Fibroblast of skin of scalp (primary cell): ENCODE measurements at places on chromosomes 5 and 9.

GRCh38 chr9:37486616-37487548 is 1.1 kb downstream of the POLR1E start:
- peak; percentile 86 for DNase-seq

DNA sequence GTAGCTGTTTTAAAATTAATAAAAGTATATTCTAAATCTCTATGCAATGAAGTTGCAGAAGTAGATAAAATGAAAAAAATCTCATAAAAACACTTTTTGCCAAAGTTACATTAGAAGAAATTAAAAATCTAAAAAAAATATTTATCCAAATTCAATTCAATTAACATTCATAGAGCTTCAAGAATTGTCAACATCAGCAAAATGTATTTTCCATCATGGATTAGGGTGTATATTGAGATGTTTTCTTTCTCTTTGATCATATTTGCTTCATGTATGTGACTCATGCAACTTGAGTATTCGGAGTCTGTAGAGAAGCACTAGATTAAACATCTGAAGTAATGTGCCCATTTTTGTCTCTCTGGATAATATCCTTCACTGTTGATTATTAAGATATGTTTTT is 415.3 kb upstream of the FAM174A start:
- no peak for DNase-seq

- peak; percentile 47 for DNase-seq
These were observed 33.3 kb upstream of the SLCO6A1 start for GRCh38 chr5:102532123-102532522.

DNA sequence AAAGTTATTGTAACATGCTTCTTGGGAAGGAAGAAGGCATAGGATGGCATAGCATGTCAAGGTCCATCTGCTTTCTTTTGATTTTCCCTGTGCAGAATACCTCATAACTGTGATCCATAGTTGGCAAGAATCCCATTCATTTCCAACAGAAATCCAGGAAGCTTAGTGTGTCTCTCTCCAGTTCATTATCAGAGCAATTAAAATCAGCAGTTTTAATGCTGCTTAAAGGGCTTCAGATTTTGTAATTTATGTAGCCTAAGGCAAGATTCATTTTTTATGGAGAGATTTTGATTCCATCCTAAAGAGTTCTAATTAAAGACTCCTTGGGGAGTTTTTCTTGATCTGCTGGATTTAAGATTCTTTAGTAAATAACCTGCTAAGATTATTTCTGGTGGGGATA is 560.1 kb downstream of the PDE4D start:
- DNase-seq: no peak

- DNase-seq: peak; percentile 75
These were observed 352.9 kb downstream of the DNAH5 start for GRCh38 chr5:13591621-13592020.

DNA sequence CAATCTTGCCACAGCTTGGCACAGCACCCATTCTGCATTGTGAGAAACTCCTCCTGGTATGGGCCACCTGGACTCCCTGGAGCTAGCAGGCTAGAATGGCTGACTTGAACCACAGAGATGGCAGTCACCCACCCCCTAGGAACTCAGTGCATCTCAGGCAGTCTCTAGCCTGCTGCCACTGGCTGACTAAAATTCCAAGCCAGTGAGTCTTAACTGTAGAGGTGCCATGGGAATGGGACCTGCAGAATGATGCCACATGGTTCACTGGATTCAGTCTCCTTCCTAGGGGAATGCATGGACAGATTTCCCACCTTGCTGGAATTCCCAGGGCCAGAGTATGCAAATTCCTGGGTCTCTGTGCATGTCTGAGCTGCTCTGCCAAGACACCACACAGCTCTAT is 382.9 kb downstream of the MAN2A1 start:
- no peak for DNase-seq

DNA sequence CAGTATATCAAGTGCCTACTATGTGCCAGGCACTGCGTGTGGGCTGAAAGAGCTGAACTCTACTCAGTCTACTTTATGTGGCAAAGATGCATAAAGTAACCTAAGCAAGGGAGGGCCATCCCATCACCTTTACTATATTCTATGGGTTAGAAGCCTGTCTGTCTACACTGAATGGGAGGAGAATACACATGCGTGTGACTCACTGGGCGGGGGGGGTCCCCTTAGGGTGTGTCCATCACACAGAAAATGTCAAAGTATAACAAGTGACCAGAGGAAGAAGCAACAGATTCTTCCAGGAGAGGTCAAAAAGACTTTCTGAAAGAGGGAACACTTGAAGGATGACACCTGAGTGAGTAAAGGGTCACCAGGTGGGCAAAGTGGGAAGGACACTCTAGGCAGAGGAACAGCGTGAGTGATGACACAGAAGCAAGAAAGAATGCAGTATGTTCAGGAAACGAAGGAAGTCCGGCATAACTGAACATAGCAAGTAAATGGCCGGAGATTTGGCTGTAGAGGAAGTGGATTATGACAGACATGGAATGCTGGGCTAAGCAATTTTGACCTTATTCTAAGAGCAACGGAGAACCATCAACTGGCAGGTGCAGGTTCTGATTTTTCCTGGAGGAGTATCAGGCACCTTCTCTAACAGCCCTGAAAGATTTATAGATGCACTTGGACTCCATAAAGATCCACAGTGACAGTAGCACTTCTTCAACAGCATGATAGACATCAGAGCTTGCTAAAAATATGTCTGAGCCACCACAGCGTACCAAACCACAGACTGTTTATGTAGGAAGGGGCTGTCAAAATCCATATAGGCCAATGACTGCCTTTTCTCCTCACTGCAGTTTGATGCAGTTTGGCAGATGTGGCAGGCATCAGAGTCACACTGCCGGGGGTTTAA is 8.0 kb upstream of the WHRN start:
- no peak for DNase-seq

DNA sequence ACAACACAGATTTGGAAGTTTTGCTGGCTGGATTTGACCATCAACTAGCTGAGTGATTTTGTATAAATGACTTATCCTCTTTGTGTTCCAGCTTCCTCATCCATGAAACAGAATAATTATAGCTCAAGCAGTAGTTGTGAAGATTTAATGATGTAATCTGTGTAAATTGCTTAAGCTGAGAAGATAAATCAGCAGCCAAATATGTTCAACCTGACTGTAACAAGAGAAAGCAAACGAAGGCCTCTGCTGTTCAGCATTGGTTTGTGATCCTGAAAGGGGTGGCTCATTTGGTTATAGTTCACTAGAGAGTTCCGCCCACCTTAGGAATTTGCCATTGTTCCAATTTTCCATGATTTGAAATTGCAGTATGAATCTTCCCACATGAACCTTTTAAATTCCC is 75.7 kb upstream of the CCDC112 start:
- peak; percentile 22 for DNase-seq

GRCh38 chr9:78552802-78553201 is 255.9 kb downstream of the PSAT1 start:
- no peak for DNase-seq

DNA sequence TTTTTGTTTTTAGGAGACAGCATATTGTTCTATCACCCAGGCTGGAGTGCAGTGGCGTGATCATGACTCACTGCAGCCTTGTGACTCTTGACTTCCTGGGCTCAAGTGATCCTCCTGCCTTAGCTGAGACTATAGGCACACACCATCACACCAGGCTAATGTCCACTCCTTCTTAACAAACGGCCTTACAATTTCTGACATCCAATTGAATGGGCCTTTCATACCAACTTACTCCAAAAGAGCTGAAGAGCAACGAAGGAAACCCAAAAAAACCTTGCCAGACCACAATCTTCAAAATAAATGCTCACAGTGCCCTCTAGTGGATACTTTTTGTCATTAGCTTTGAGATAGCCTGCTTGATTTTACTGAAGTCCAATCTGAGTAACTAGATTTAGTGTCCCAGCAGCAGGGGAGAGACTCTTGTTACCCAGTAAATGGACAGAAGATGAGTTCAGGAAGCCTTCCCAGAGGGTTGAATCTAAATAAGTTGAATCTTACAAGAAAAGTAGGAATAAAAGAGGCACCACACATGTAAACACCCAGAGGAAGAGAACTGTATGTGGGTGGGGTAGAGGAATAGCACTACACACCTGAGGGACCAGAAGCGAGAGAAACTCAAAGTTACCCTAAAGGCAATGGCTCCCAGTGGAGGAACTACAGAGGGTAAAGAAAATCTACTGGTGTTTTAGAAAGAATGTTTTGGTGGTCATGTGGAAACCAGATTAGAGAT is 9.3 kb downstream of the ZNF622 start:
- DNase-seq: peak; percentile 69

DNA sequence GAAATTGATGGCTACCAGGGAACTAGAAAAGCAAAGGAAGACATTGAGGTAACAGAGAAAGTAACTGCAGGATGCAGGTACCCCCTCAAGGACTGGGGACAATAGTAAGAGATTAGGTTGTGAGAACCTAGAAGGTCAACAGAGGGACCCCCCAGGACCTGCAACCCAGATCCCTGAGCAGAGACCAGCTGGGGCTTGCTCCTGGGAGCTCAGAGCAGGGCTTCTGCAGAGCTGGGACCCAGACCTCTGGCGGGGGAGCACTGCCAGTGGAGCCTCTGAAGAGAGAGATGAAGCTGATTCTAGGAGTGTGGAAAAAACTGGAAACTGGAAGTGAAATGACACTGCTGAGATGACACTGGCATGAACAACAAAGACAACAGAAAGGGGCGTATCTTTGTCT is 17.2 kb downstream of the MORN5 start:
- no peak for DNase-seq

DNA sequence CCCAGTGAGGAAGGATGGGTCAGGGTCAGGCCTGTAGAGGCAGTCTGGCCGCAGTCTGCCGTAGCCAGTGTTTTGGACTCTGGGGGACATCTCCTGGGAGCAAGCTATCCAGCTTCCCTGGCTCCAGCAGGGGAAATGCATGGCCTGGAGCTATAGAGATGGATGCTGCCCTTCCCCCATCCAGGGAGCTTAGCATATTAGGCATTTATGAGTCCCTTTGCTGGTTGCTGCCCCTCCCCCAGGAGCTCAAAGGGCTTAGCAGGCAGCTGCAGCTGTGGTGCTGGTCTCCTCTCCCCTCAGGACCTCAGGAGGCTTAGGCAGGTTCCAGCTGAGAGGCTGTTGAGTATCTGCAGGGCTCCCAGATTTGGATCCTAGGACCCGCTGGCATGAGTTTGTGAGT is 1158.7 kb downstream of the DTWD2 start:
- DNase-seq: no peak

DNA sequence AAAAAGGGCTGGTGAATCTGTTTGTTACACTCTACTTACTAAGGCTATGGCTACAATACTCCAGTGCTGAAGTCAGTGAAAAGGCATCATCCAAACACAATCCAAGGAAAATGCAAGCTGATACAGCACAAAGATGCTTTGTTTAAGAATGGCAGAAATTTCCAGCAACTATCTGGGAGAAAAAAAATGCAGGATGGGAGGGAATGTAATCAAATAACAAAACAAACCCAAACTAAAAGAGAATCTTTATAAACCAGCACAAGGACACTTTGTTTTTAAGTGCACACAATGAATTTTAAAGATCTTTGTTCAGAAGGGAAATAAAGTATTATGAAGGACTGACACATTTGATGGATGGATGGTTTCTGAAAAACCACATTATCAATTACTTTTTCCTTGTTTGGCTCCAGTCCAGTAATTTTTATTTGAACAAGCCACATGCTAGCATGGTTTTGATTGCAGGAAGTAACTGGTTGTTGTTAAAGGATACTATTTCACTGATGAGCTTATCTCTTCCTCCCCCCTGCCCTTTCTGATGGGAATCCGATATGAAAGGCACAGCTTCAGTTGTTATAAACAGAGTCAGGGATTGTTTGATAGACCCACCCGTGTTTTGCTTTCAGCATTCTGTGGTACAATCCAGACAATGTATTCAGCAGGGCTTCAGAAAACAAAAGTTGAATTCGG is 12.1 kb upstream of the TLE4 start:
- DNase-seq: no peak

GRCh38 chr5:138179277-138179857 is 455 bp downstream of the KIF20A start:
- DNase-seq: no peak

- no peak for DNase-seq
These were observed 26.6 kb downstream of the MRPL22 start for GRCh38 chr5:154967421-154968024.

DNA sequence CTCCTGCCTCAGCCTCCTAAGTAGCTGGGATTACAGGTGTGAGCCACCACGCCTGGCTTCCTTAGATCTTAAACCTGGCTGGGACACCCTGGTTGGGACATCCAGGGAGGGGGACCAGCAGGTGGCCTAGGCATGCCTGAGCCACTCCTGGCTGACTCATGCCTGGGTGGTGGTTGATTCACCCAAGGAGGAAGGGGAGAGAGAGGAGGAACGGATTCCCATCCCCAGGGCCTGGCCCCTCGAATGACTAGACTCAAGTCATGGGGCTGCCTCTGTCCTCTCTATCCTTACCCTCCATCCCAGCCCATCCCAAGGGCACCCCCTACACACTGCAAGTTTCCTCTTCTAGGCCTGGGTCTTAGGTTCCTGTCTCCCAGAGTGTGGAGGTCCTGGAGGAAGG is 12.7 kb downstream of the EEIG1 start:
- peak; percentile 71 for DNase-seq

DNA sequence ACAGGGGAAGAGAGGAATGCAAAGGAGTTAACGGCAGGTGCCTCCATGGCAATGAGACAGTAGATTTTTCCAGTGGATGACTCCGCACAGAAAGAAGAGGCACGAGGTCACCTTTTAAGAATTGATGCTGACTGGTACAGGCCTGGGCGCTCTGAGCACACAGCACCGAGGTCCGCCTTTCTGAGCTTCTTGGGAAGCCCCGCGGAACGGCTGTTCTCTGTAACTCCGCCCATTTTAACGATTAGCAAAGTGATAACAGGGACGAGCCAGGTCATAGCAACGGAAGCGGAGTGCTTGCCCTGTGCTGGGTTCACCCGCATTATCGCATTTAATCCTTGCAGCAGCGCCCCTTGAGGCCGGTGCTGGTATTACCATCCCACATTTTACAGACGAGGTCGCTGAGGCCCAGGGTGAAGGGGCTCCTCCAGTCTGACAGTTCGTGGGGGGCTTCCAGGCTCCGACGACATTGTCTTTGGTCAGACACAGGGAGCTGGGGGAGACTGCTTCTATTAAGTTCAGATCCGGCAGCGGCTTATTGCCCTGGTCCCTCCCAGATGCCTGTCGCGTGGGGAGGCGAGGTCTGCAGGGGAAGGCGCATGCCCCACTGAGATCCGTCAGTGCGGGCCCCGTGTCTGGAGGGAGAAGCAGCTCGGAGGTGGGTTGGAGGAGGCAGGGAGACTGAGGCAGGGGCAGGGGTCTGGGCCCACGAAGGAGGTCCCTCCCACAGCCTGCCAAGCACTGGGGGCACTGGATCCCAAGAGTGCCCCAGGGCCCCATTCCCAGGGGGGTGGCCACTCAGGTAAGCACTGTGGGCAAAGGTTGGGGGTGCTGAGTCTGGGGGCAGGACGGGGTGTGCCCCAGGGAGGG is 22.3 kb upstream of the HMCN2 start:
- peak; percentile 50 for DNase-seq

DNA sequence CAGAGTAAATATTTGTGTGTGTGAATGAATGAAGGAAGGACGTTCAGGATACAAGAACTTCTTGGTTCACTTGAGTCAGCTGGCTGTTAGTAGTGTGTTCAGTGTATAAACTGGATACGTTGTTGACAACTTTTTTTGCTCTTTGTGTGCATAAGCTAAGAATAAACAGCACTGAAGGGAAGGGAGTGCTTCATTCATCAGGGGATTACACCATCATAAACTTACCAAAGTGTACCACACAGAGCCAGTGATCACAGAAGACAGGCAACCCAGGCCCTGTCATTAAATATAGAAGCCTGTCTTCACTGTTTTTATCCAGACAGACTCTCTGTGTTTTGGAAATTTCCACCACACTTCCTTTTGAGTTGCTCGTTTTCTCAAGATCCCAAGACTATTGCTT is 55.5 kb upstream of the MEF2C start:
- DNase-seq: no peak
